ENCODE measurements at places on chromosomes 7 and 10.

DNA sequence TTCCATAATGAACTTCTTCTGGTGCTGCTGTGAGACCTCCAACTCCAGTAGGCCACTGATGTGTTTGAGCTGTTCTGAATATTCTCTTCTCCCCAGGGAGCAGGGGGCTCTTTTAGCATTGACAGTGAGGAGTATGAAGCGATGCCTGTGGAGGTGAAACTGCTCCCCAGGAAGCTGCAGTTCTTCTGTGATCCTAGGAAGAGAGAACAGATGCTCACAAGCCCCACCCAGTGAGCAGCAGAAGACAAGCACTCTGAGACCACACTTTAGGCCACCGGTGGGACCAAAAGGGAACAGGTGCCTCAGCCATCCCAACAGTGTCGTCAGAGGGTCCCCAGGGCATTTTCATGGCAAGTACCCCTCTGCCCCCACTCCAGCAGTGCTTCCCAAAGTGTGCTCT is 49.3 kb downstream of the DENND11 start:
- no peak for DNase-seq

DNA sequence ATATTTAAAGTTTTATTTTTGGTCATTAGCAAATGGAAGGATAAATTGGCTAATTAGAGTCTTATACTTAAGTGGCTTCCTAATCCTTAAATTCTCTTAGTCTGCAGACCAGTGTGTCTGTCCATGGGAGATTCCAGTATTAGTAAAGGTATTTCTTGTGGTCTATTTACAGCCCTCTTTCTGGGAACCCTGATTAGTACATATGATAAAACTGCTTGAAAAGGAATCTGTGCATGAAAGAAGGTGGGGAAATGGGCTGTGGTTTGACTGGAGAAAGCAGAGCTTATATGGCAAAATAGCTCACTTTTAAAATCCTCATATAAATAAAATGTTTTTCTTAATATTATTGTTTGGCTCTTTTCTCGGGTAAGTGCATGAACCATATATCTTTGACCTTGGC is 124.5 kb upstream of the RHOBTB1 start:
- DNase-seq, result no peak

GRCh38 chr10:96138102-96138501 is 8.0 kb downstream of the ZNF518A start:
- DNase-seq, result no peak

GRCh38 chr7:41334071-41334862 is 368.6 kb downstream of the INHBA start:
- no peak for DNase-seq

DNA sequence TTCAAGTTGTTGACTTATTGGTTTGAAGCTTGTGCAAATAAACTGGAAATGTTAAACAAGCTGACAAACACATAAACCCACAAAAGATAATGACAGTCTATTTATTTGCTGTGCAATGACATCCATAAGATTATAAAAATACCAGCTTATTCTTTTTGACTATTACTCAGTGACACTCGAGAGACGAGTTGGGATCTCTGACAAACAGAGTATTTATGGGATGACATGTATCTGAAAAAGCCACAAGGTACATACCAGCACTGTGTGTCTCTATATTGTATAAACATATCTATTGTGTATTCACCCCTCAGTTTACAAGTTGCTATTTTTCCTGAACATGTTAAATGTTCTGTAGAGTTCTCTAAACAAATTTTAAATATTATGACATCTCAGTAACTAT is 88.9 kb downstream of the CHRM2 start:
- DNase-seq, result no peak

- no peak for DNase-seq
These were observed 240.1 kb upstream of the PITRM1 start for GRCh38 chr10:3412646-3413045.

- no peak for DNase-seq
These were observed 6.4 kb downstream of the NEBL start for GRCh38 chr10:20890491-20891337.

DNA sequence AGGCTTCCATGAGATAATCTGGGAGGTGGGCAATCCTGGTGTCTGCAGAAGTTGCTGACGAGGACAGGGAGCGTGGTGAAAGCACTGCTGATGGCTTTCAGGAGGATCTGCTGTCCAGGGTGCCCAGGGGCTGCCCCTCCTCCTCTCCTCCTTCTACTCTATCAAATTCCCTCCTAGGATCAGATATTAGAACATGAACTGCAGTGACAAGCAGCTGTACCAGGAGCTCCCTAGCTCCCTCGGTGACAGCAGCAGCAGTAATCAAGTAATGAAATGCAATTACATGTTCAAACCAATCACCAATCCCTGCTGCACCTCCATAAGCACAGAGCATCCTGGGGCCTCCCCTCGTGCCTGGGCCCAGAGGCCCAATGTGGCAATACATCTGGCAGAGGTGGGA is 46.9 kb downstream of the GRID1 start:
- no peak for DNase-seq

- DNase-seq, result no peak
These were observed 166.3 kb upstream of the RNF32 start for GRCh38 chr7:156474241-156474743.

GRCh38 chr10:16809074-16809718 is 8.0 kb downstream of the RSU1 start:
- DNase-seq, result no peak

- DNase-seq, result no peak
These were observed 22.6 kb upstream of the TRIM8 start for GRCh38 chr10:102621443-102622325.

DNA sequence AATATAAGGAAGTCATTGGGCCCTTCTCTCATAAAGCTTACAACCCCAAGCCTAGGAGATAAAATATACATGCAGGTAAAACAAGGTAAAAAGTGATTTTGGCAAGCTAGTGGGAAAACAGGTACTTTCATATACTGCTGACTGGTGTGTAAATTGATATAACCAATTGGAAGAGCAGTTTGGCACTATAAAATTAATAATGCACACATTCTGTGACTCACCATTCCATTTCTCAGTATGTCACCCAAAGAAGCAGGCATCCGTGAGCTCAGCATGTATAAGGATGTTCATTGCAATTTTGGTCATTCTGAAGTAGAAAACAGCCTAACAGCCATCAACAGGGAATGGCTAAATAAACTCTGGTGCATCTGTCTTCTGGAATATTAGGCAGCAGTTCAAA is 2.9 kb downstream of the MACROH2A2 start:
- no peak for DNase-seq

- no peak for DNase-seq
These were observed 303.8 kb downstream of the PRKG1 start for GRCh38 chr10:51377932-51378599.

DNA sequence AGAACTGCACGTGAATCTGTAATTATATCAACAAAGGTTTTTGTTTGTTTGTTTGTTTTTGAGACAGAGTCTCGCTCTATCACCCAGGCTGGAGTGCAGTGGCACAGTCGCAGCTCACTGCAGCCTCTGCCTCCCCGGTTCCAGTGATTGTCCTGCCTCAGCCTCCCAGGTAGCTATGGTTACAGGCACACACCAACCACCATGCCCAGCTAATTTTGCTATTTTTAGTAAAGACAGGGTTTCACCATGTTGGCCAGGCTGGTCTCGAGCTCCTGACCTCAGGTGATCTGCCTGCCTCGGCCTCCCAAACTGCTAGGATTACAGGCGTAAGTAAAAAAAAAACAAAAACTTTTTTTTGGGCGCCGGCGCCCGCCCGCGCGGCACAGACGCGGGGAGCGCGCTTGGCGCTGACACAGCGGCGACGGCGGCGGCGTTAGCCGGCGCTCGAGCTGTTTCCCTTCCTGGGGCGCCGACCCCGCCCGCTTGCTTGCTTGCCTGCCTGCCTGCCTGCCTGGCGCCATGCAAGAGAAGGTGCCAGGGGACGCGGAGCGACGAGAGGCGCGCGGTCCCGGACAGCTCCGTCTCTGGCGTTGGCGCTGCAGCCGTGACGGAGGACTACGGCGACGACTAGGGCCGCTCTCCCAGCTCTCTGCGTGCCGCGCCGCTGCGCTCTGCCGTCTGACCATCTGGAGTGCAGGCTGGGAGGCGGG is 171.4 kb upstream of the NUPR2 start:
- DNase-seq, result no peak

DNA sequence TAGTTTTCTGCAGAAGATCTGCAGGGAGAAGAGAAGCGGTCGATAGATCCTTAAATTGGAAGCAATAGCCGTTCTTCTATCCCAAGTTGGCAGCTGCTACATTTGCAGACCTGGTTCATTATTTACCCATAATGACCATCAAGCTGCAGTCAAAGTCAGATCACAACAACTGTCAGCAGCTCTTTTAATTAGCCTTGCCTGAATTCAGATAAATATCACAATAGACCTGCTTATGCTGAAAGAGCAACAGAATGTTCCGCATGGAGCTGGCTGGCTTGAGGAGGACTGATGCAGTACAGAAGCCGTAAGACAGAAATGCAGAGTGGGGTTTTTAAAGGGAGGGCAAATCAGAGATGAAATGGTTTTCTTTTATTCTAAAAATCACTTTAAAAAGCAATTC is 109.4 kb downstream of the HIBADH start:
- no peak for DNase-seq

GRCh38 chr7:45970454-45970853 is 49.4 kb upstream of the IGFBP3 start:
- DNase-seq, result no peak

DNA sequence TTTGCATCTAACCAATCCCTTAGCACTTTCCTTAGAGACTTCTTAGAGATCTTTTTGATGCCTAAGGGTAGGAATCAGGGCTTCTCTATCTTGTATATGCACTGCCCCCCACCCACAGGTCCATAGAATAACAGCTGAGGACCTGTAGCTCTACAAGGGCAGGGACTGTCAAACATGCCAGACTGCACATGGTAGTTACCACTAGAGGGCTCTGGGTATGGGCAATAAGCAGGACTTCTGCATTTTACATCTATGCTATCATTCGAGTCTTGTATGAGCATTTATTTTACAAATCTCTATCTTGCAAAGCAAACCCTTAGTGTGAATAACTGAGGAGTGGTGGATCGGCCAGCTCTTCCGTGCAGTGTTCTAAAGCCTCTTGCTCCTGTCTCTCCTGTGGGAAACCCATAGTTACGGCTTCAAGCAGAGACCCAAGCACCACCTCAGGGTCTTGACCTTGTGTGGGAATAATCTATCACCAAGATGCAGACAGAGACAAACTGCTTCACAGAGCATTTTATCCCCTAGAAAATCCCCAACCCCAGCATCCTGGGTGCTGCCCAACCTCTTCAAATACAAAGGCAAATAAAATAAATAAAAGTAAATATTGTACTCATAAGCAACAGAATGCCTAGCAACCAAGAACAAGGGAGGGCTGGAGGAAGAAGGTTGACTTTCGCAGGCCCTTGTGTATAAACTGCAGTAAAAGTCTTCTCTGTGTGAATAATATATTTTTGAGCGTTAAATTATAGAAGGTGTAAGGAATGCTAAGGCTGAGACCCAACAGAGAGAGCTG is 219.3 kb downstream of the WDR11 start:
- no peak for DNase-seq

DNA sequence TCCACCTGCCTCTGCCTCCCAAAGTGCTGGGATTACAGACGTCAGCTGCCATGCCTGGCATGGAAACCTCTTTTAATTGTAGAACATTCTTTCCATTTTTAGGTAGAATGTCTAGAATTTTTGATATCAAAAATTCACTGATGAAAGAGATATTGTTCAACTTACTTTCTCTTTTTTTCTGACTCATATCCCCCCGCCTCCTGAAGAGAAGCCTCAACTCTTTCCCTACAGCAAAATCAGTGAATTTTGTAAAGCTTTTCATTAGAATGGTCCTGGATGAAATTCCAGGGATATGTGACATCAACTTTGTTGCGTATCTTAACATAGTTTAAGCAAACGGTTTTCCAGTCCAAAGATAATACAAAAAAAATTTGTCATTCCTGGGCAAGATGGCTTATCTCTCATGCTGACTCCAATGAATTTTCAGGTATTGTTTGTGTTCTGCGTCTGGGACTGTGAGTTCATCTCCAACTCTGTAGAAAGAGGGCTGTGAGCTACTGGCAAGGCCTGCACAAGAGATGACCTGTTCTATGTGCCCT is 256.8 kb downstream of the BMPER start:
- DNase-seq, result no peak

- no peak for DNase-seq
These were observed 456.1 kb upstream of the FOXK1 start for GRCh38 chr7:4225881-4226523.

GRCh38 chr7:99275496-99275895 is 2.9 kb downstream of the MYH16 start:
- DNase-seq, result no peak

GRCh38 chr7:25669961-25670841 is 441.9 kb upstream of the NPVF start:
- no peak for DNase-seq

- DNase-seq, result no peak
These were observed 93.7 kb downstream of the CFAP58 start for GRCh38 chr10:104447331-104447730.

All from amniotic stem cell (primary cell).